ENCODE measurements at places on chromosomes 6 and 20.

GRCh38 chr6:43009124-43009523 is 4.6 kb downstream of the MEA1 start:
- peak; percentile 57 for DNase-seq

- peak; percentile 91 for DNase-seq
These were observed 155.7 kb upstream of the PRSS16 start for GRCh38 chr6:27091661-27092315.

- peak; percentile 74 for DNase-seq
These were observed 27.0 kb upstream of the TBC1D7 start for GRCh38 chr6:13355043-13355945.

GRCh38 chr6:168789699-168790098 is 348.7 kb downstream of the SMOC2 start:
- DNase-seq: no peak

GRCh38 chr20:61631751-61632150 is 379.7 kb downstream of the CDH4 start:
- DNase-seq: no peak

GRCh38 chr20:53773792-53774401 is 180.3 kb upstream of the ZNF217 start:
- no peak for DNase-seq

DNA sequence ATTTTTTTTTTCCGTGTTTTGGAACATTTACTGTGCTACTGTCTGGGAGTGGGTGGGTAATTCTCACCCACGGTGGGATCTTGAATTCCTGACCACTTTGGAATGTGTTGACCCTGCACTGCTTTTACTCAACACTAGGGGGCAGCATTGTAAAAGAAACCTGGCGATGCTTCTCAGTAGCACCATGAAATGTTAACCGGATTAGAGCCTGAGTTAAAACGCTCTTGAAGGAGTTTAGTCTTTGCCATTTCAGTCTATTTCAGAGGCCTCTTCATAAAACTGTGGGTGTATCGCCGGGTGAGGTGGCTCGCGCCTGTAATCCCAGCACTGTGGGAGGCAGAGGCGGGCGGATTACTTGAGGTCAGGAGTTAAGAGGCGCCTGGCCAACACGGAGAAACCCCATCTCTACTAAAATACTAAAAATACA is 114.4 kb upstream of the PRND start:
- peak; percentile 71 for DNase-seq

GRCh38 chr20:11642866-11643265 is 274.8 kb upstream of the BTBD3 start:
- DNase-seq: no peak

DNA sequence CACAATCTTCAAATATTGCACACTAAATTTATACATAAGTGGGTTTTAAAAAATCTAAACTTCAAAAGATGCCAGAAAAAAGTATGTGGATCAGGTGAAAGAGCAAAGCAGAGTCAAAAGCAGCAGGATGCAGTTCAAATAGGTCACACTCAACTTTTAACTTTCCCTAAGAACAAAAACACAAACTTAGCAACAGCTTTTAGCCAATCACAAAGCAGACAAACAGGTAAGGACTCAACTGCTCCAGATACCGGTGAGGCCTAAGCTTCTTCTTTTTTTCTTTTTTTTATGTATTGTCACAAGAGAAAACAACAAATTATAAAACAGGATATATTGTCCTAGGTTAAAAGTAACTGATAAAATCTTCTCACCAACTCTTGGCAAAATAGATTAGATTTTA is 74.7 kb downstream of the SESN1 start:
- DNase-seq: no peak

- peak; percentile 36 for DNase-seq
These were observed 80.0 kb upstream of the RPS6KA2 start for GRCh38 chr6:166707045-166707444.

DNA sequence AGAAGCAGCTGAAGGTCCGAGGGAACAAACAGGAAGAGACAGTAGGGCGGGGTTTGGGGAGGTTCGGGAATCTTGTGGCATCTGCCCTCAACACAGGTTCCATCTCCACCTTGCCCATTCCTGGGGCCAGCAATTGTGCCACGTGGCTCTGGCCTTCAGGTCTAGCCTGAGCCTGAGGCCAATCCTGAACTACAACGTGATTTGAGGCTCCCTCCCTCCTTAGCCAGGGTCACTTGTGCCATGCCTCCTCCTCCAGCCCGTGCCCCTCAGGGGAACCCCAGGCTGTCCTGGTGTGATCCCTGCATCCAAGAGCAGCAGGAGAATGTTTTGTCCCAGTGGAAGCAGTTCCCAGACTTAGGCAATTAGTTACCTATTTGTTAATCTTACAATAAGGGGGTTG is 3.0 kb downstream of the CST9 start:
- no peak for DNase-seq

DNA sequence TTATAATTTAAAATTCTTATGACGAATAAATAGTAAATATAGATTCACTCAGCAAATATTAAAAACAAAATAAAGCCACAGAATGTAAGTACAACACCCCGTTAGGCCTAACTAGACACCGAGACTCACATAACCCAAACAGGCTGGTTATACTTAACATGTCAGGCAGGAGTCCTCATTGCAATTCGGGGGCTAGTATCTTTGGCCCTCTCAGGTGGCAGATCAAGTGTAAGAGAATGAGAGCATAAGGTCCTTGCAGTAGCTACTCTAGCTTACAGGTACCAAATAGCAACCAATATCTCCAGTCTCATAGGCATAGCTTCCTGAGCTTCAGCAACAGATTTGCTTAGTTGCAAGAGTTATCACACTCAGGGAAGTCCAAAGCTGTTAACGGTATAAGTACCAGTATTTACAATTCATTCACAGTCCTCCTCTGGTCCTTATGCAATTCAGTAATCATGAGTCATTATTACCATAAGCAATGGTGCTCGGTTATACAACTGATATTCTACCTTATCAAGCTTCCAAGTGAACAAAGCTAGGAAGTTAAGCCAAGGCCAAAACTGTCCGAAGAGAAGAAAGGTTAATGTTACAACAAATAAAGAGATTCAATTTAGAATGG is 20.1 kb downstream of the REV3L start:
- DNase-seq: no peak

GRCh38 chr20:51412333-51412871 is 130.1 kb downstream of the NFATC2 start:
- DNase-seq: no peak

GRCh38 chr20:9699181-9699580 is 139.7 kb downstream of the PAK5 start:
- DNase-seq: no peak

DNA sequence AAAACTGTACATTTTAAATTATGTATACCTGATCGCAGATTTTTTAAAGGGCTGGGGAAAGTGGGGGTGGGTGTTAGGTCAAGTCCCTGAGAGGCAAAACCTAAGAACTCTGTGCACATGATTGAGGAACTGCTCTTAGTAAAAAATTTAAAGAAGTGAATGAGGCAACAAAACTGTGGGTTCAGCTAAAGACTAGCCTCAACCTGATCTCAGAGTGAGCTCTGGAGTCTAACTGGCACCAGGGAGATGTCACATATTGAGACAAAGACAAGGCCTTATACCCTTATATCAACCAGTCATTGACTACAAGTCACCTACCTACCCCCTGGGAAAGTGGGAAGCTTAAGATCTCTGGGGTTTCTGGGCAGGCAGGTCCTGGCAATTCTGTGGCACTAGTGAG is 27.4 kb upstream of the RUNX2 start:
- no peak for DNase-seq

DNA sequence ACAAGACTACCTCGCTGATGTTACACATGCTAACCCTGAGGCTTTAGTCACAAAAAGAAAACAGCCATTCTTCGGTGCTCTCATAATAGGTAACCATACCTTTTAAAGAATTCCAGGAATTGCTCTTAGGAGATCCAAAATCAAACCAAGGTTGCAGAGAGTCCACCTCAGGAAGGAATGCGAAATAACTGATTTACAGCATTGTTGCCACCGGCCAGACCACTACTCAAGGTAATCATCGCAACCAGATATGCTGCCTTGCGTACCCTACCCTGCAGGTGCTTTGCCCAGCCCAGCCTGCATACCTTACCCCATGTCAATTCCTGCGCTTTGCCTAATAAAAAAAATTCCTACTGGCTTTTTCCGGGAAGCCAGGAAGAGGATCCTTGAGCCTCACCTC is 27.0 kb downstream of the NUP153 start:
- DNase-seq: no peak

DNA sequence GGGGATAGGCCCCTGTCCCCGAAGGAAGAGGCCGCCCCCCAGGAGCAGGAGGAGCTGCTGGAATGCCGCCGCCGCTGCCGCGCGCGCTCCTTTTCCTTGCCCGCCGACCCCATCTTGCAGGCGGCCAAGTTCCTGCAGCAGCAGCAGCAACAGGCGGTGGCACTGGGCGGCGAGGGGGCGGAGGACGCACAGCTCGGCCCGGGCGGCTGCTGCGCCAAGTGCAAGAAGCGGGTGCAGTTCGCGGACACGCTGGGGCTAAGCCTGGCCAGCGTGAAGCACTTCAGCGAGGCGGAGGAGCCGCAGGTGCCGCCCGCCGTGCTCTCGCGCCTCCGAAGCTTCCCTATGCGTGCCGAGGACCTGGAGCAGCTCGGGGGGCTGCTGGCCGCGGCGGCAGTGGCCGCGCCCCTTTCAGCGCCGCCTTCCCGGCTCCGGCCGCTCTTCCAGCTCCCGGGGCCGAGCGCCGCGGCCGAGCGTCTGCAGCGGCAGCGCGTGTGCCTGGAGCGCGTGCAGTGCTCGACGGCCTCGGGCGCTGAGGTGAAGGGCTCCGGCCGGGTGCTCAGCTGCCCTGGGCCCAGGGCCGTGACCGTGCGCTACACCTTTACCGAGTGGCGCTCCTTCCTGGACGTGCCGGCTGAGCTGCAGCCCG is 630 bp downstream of the PPP1R3G start:
- peak; percentile 73 for DNase-seq

DNA sequence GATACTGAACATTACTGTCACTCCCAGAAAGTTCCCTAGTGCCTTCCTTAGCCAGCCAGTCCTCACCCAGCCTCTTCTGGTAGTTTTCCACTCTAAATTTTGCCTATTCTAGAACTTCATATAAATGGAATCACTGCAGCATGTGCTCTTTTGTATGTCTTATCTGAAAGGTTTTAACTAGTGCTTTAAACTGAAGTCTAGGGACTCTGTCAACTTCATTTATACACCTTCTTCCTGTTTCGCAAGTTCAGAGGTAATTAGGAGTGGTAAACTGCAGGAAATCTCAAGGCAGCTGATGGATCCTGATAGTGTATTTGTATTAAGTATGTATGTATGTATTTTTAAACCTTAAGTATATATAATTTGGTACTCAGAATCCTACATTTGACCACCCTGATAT is 94.3 kb downstream of the TCP11 start:
- no peak for DNase-seq

DNA sequence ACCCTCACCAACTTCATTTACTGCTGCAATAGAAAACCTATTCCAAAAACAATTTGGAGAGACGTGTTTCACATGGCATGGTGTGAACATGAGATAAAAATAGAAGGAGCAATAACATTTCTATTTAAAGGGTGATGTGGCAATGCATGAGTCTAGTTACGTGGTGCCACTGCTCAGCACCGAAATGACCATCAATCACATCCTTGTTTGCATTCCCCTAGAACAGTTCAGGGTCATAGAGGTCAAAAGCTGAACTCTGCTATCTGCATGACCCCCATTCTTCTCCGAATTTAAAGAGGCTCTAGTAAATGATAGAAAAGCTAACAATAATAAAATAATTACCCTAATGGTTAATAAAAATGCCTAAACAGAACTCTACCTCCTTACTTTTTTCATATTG is 29.5 kb downstream of the ROS1 start:
- no peak for DNase-seq

GRCh38 chr6:163940705-163941623 is 526.4 kb downstream of the QKI start:
- no peak for DNase-seq

GRCh38 chr6:31356216-31356945 is 598 bp downstream of the HLA-B start:
- DNase-seq: peak; percentile 75

DNA sequence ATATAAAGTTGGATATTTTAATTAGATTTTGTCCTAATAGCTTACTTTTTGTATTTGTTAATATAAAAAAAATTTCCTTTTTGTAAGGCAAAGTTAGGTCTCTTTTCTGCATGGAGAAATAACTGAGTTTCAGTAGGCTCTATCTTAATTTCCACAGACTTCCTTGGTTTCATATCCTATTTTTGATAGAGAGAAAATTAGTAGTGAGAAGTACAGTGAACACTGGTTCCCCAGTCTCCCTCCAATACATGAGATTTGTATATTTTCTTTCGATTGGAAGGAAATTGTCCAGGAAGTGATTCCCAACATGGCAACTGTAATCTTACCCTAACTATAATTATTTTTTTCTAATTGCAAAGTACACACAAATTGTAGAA is 26.4 kb downstream of the TRIM27 start:
- no peak for DNase-seq

DNA sequence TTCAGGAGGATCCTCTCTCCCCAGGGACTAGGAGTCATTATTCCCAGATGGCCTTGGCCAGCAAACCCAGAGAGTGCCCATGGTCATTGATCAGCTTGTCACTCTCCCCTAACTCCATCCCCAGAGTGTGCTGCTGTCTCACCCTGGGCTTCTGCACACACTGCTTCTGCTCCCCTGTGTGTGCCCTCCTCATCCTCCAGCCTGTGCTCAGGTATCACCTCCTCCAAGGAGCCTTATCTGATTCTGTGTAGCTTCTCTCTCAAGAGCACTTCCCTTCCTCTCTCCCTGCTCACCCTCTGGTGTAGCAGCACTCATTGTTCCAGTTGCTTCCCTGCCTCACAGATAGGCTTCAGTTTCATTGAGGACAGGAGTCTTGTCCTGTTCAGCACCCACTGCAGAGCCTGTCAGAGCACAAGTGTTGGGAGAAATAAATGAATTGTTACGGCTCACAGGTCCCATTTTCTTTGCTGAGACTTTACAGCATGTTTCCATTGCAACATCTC is 102.4 kb downstream of the JAG1 start:
- DNase-seq: no peak

DNA sequence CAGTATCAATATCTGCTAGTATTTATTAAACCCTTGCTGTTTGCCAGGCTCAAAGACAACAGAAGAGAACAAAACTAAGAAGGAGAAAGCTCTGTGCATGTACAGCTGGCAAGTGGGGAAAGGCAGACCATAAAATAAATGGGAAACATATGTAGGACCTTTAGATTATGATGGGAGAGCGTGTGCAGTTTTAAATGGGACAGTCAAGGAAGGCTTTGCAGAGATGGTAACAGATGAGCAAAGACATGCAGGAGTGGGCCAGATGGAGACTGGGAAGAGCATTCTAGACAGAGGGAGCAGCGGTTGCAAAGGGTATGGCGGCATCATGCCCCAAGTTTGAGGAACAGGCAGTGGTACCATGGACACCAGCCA is 260.0 kb downstream of the NRN1 start:
- DNase-seq: no peak

GRCh38 chr6:154931711-154932424 is 63.2 kb upstream of the TIAM2 start:
- DNase-seq: no peak

GRCh38 chr6:43075670-43076463 is at the start of gene PTK7:
PTK7 (plus strand) TSS chr6:43076314; CDS start chr6:43076489, 175 bp downstream.
- DNase-seq: no peak

- DNase-seq: no peak
These were observed 99.7 kb upstream of the PLCB4 start for GRCh38 chr20:8969146-8969583.

GRCh38 chr6:63598049-63599036 is 26.1 kb downstream of the LOC128125822 start:
- DNase-seq: peak; percentile 90

Data from GM12865 (cell line).